Hindlimb muscle (tissue), 1 donor: ENCODE measurements at places on chromosomes 13 and 19. TPM values are rescaled to one million over a fixed set of nuclear protein-coding genes. Genes with fewer than 3 reads are reported as not detected.

UHRF1 gene
- polyA plus RNA-seq: 40.1 TPM

CYP4F11 gene
- polyA plus RNA-seq: not detected

PCDH20 gene
- polyA plus RNA-seq: 2.3 TPM

KLHL1 gene
- not detected for polyA plus RNA-seq

CEP89 gene
- 18.3 TPM for polyA plus RNA-seq

SLC25A41 gene
- polyA plus RNA-seq: 0.41 TPM

ZNF418 gene
- polyA plus RNA-seq: 10.2 TPM

- DNase-seq: no peak
Measured at GRCh38 chr19:956766-957440, 27.2 kb upstream of the WDR18 start.

GRCh38 chr19:49149652-49150105 lies 5.5 kb downstream of the HRC start:
- peak; percentile 90 for DNase-seq

- DNase-seq: peak; percentile 48
Measured at GRCh38 chr19:18203408-18203862, 407 bp downstream of the RAB3A start.

DNA sequence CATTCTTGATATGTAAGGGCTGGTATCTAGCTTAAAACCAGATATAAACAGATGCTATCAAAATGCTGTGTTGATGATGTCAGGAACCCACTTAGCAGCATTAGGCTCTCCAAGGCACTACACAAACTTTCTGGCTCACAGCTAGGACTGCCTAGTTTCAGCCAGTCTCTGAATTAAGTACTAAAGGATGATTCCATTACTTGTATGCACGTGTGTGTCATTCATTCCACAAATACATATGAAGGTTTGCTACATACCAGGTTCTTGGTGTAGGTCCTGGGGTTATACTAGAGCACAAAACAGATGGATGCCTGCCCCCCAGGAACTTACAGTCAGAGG lies 151.5 kb downstream of the RGCC start:
- no peak for DNase-seq

GRCh38 chr13:21608961-21609360 lies 5.0 kb upstream of the MICU2 start:
- no peak for DNase-seq
